ENCODE measurements at places on chromosomes 5 and 9. TPM values are rescaled to one million over a fixed set of nuclear protein-coding genes. Genes with fewer than 3 reads are reported as not detected.

- peak; percentile 22 for DNase-seq
Observed at GRCh38 chr9:7119612-7120011, 361.8 kb downstream of the KDM4C start.

GRCh38 chr9:71690063-71690688 lies 78.1 kb downstream of the CEMIP2 start:
- no peak for DNase-seq

Gene CARTPT
- not detected for total RNA-seq

Gene PCDHB6
- total RNA-seq = 3.7 TPM

Data from cerebellum (tissue), 4 donors.